ENCODE measurements at places on chromosomes 6 and 20.

DNA sequence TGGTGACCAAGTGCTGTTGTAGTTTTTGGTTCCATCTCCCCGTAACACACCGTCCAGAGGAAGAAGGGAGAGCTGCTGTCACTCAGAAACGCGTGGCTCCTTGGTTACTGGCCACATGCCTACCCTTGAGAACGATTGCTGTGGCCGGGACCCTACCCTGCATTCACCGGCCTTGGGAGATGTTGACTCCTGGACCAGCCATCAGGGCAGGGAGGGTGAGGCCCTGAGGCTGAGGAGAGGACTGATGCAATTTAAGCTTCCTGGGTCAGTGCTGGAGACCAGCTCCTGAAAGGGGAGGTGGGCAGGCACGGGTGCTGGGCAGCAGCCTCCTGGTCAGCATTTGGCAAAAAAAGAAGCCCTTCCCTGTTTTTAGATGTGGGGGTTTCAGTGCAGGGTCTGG is 31.5 kb downstream of the ERMARD start:
- no peak for DNase-seq

DNA sequence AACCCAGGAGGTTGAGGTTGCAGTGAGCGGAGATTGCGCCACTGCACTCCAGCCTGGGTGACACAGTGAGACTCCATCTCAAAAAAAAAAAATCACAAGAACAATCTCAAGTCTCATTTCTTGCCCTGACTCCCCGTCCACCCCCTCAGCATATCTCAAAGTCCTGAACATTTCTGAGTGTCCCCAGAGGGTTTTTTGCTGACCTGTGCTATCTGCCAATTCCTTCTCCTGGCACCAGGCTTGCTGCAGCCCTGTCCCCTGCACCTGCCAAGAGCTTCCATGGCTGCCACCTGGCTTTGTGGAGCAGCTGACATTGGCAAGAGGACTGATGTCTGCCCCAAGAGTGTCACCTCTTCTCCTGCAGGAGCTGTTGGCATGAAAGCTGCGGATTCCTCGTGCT is 54.9 kb upstream of the PTPRT start:
- no peak for DNase-seq

- no peak for DNase-seq
Measured at GRCh38 chr6:83086751-83087150, 19.3 kb downstream of the DOP1A start.

- DNase-seq = no peak
Measured at GRCh38 chr6:130928158-130928912, 101.1 kb downstream of the SMLR1 start.

DNA sequence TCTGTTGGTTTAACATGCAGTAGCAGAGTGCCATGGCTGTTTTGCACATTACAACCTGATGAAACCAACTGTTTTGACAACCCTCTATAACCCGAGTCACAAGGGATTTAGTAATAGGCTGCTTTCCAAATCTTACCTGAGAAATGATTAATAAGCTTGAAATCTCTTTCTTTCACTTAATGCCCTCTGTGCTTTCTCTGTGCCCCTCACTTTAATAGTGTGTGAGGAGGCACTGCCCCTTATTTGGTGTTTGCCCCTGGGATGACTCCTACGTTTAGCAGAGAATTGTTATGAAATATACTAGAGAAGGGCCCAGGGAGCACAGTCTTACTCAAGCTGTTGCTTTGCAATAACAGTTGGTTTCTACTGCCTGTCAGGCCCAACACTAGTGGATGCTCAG is 31.0 kb upstream of the PTCHD4 start:
- no peak for DNase-seq

DNA sequence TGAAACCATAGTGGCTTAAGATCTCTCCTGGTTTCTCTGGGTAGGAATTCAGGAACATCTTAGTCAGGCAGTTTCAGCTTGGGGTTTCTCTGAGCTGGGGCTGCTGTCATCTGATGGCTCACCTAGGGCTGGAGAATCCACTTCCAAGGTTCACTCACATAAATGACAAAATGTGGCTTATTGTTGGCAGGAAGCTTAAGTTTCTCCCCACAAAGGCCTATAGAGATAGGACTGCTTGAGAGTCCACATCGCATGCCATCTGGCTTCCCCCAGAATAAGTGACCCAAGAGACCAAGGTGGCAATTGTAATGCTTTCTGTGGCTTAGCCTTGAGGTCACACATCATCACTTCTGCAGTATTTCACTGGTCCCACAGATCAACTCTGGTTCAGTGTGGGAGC is 131.4 kb downstream of the EDN1 start:
- no peak for DNase-seq

DNA sequence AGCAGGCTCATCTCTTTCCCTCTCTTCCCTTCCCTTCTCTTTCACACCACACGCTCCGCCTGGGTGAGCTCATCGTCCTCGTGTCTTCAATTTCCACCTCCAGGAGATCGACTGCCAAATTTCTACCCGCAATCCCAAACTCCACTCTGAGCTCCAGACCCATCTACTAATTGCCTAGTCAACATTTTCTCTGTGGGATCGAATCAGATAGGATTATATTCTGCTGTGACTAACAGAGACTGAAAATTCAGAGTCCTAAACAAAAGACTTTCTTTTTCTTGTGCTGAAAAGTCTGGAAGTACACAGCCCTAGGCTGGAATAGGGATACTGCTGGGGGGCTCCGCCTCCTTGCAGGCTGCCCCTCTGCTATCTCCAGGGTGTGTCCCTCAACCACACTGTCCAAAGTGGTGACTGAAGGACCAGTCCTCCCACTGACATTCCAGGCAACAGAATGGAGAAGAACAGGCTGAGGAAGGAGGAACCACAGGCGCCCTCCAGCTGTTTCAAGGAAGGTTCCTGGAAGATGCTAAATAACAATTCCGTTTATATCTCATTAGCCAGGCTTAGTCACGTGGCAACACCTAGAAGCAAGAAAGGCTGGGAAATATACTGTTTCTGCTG is 5.0 kb upstream of the HSPA12B start:
- no peak for DNase-seq

- DNase-seq = no peak
Measured at GRCh38 chr6:41232667-41233066, 4.5 kb downstream of the TREML4 start.

DNA sequence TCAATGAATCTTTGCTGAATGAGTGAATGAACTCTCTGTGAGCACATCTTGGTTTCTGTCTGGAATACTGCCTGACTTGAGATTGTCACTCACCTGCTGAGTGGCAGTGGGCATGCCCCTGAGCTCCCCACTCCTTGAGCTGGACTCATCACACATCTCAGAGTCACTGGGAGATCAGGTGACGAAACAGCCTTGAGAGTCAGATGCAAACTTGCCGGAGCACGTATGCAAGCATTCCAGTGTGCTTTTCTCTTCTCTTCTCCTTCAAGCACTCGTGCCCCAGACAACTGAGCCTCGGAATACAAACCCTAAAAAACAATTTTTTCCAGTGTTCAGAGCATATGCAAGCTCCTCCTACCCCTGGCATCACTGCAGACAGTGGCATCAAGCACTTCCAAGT is 9.4 kb upstream of the BMP7 start:
- no peak for DNase-seq

- DNase-seq = peak; percentile 13
Measured at GRCh38 chr20:64140061-64140931, 24.0 kb upstream of the MYT1 start.

- DNase-seq = no peak
Measured at GRCh38 chr6:142912125-142912524, 32.9 kb downstream of the HIVEP2 start.

DNA sequence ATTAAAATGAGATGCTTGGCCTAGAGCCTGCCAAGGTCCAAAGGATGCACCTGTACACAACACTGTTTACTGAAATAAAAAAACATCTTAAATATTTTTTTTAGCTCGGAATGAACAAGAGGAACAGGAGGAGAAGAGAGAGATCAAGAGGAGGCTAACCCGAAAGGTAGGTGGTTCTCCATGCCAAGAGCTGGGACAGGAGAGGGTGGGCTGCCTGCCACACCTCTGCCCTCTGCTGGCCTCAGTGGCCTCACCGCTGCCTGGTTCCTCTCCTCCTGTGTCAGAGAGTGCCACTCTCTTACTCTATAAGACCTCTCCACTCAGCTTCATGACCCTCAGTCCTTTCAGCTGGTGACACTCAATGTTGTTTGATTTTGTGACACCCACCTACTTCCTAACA is 50.2 kb downstream of the TBC1D7 start:
- DNase-seq = no peak

GRCh38 chr20:50721881-50722281 is 9.5 kb upstream of the PARD6B start:
- no peak for DNase-seq

DNA sequence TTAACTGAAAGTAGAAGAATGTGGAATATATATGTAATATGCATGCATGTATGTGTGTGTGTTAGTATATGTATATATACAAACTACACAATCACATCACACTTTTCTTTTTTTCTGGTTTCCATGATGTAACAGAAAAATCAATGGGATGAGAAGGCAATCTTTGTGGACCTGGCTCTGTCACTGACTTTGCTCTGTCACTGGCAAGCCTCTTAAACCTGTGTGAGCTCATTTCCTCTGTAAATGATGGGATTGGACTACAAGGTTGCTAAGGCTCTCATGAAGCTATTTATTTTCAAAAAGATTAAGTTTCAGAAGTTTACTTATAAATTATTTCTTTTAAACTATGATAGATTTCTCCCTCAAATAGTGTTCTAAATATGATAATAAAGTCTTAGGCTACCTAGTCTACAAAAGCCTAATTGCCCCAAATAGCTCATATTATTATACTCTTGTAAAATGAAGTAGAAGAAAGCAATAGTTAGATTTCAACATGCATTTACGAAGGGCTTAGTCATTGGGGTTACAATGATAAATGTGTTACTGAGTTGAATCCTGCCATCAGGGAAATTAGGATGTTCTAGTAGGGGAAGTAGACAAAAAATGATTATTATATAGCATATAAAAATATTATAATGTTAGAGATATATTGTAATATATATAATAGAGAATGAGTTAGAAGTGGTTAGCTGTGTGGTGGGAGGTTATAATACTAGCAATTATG is 129.3 kb downstream of the AFG1L start:
- no peak for DNase-seq

DNA sequence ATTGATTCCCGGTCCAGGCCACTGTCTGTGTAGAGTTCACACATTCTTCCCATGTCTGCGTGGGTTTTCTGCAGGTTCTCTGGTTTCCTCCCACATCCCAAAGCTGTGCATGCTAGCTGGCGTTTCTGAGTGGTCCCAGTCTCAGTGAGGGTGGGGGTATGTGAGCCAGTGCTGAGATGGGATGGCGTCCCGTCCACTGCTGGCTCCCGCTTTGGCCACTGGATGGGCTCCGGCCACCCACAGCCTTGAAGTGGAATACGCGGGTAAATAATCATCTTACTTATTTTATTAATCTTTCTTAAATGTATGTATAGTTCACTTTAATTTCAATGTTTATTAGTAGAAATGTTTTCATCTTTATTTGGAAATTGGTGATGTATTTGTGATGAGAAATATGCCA is 343.5 kb upstream of the MANEA start:
- no peak for DNase-seq

DNA sequence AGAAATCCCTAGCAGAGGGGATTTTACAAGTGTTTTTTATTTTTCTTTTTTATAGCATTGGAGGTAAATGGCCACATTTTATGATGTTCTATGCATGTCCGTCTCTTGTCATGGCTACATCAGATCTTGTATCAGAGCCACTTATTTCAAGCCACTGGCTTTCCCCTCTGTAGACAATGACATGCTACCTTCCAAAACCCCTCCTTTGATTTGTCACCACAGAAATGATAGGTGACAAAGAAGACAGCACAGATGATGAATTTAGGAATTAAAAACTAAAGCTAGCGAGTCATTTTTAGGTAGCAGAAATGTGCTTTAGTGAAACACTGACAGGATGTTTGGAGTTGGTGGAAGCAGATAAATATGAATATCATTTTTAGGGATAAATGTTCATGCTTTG is 20.8 kb downstream of the PLCB1 start:
- no peak for DNase-seq

DNA sequence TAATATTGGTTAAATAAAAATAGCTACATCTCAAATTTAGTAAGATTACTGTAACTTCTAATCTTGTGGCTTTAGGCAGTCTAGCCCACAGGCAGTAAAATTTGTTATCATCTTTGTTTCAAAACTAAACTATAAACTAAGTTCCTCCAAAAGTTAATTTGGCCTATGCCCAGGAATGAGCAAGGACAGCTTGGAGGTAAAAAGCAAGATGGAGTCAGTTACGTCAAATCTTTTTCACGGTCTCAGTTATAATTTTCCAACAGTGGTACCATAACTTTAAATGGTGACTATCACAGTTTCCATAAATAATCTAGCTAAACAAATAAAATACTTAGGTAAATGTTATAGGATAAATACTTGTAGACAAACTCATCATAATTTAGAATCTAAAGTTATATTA is 63.0 kb downstream of the AGPAT4 start:
- no peak for DNase-seq

DNA sequence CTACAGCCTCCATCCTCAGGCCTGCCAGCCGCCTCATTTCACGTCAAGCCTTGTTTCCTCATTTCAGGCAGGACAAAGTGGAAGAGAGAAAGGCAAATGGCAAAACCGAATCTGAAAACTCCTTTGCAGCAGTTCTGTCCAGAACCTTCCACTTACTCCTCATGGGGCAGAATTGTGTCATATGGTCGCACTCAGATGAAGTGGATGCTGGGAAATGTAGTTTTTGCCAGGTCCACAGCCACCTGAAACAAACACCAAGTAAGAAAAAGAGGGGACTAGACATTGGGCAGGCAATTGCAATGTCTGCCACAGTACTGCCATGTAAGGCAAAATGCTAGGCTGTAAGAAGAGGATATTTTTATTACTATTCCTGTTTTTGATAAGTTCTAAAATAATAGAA is 44.9 kb downstream of the ISM1 start:
- no peak for DNase-seq

- DNase-seq = no peak
Measured at GRCh38 chr6:20919677-20920385, 385.6 kb downstream of the CDKAL1 start.

GRCh38 chr20:64257107-64257757 is 1.7 kb downstream of the PCMTD2 start:
- no peak for DNase-seq

- no peak for DNase-seq
Measured at GRCh38 chr6:149895048-149895590, 2.8 kb downstream of the RAET1E start.

- DNase-seq = no peak
Measured at GRCh38 chr6:6901205-6901719, 206.5 kb upstream of the RREB1 start.

DNA sequence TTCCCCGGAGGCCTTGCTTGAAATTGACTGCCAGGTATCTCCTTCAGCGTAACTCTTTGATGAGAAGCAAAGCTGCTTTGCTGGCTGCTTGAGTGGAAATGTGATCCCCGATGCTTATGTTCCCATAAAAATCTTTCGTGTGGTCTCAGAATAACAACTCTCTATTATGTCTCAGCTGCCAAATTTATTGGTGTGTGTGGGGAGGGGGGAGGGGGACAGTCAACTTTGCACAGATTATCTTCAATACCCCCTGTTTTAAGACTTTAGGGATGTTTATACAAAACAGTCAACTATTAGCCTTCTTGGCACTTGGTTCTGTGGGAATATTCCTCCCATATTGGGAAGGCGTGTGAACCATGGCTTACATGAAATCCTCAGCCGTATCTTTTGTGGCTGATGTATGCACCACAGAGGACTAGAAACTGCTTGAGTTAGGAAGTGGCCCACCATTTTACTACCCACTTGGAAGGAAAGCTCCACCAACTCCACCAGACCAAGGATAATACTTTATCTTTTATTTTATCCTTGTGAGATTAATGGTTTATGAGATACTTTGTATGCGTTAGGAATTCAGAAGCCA is 101.5 kb upstream of the SLC24A3 start:
- DNase-seq = no peak

- DNase-seq = peak; percentile 10
Measured at GRCh38 chr20:62742979-62743776, 34.5 kb downstream of the NTSR1 start.

- no peak for DNase-seq
Measured at GRCh38 chr6:46347669-46348068, 143.6 kb downstream of the RCAN2 start.
